ENCODE measurements at places on chromosomes 11 and 22.

DNA sequence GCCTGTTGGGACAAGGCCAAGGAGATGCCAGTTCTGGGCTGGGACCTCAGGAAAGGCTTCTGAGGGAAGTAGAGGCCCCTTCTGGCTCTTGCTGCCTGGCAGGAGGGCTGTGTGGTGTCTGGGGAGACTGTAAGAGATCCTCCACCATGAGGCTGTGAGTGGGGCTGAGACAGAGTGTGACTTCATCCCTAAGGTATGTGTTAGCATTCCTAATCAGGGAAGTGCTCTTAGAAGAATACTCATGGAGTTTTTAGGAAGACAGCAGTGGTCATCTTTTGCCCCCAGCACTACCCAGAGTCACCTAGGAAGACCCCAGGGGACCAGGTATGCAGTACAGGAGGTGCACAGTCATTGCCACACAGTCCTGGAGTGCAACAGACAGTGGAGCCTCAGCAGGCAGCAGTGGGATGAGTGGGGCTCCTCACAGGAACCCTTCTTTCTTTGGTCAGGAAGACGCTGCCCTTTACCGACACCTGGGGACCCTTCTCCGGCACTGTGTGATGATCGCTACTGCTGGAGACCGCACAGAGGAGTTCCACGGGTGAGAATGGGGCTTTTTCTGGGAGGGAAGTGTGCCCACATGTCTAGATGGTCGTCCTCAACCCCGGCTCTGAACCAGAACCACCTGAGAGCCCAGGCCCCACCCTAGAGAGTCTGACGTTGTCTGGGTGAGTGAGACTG, 2.8 kb downstream of the RIC8A start:
- no peak for DNase-seq

DNA sequence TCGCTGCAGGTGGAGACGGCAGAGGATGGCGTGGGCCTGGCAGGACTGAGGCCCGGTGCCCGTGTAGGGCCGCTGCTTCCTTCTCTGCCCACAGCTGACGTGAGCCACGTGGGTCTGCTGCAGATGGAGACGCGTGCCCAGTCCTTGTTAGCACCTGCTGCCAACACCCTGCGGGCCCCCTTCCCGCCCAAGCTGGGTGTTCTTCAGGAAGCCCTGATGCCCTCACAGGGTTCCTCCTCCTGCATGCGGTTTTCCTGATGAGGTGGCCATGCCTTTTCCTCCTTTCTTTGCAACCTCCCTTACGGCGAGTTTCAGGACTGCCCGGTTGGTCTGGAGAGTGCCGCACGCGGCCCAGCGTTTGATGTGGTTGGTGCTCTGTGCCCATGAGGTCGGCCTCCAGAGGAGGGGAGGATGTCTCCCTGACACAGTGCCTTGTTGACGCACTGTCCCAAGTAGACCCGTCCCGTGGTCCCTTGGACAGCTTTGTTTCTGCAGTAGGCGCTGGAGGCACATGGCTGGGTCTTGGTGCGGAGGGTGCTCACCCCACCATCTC, 44.7 kb downstream of the AP2A2 start:
- no peak for DNase-seq

- DNase-seq: no peak
These were observed 110.4 kb upstream of the TOP3B start for GRCh38 chr22:22092974-22093373.

GRCh38 chr22:39471381-39472141, 14.7 kb downstream of the MGAT3 start:
- DNase-seq: no peak

GRCh38 chr11:86489442-86489841, 114.8 kb downstream of the CCDC81 start:
- no peak for DNase-seq

DNA sequence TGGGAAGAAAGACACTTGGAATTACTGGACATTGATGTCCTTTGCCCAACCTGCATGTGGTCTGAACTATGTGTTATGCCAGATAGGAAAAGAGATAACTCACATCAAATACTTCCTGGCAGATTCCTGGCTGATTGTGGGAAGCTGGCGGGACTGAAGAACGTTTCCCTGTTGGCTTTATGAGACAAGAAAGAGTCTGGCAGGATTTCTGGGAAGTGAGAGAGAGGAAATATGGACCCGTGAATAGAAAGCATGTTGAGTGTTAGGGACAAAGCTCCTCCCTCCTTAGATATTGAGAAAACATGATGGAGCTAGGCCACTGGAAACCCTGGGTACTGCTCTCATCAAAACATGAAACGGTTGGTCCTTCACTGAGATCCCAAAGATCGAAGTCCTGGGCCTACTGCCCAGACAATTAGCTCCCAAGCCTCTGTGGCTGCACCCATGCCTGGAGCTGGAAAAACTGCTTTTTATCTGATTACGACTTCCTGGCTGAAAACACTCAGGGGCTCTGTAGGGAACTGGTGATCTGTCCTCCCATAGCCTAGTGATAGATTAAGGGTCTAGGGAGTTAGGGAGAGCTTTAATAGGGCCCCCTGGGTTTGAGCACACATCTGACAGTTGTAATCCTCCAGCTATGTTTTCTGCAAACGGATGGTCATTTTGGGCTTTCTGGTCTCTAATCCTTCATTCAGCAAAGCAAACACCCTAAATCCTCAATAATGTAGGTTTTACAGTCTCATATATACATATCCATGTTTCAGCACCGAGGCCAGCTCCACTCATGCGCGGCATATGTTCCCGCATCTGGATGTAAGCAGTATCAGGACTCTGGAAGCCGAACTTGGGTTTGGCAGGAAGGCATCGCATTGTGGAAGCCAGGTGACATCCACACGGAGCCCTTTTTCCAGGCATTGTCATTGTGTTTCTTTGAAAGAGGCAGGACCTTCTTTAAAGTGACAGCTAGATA, 6.1 kb upstream of the B3GAT1 start:
- DNase-seq: peak; percentile 10

DNA sequence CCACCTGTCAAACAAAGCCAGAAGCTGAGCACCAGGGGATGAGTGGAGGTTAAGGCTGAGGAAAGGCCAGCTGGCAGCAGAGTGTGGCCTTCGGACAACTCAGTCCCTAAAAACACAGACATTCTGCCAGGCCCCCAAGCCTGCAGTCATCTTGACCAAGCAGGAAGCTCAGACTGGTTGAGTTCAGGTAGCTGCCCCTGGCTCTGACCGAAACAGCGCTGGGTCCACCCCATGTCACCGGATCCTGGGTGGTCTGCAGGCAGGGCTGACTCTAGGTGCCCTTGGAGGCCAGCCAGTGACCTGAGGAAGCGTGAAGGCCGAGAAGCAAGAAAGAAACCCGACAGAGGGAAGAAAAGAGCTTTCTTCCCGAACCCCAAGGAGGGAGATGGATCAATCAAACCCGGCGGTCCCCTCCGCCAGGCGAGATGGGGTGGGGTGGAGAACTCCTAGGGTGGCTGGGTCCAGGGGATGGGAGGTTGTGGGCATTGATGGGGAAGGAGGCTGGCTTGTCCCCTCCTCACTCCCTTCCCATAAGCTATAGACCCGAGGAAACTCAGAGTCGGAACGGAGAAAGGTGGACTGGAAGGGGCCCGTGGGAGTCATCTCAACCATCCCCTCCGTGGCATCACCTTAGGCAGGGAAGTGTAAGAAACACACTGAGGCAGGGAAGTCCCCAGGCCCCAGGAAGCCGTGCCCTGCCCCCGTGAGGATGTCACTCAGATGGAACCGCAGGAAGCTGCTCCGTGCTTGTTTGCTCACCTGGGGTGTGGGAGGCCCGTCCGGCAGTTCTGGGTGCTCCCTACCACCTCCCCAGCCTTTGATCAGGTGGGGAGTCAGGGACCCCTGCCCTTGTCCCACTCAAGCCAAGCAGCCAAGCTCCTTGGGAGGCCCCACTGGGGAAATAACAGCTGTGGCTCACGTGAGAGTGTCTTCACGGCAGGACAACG, 11.7 kb downstream of the CXCR5 start:
- DNase-seq: no peak

DNA sequence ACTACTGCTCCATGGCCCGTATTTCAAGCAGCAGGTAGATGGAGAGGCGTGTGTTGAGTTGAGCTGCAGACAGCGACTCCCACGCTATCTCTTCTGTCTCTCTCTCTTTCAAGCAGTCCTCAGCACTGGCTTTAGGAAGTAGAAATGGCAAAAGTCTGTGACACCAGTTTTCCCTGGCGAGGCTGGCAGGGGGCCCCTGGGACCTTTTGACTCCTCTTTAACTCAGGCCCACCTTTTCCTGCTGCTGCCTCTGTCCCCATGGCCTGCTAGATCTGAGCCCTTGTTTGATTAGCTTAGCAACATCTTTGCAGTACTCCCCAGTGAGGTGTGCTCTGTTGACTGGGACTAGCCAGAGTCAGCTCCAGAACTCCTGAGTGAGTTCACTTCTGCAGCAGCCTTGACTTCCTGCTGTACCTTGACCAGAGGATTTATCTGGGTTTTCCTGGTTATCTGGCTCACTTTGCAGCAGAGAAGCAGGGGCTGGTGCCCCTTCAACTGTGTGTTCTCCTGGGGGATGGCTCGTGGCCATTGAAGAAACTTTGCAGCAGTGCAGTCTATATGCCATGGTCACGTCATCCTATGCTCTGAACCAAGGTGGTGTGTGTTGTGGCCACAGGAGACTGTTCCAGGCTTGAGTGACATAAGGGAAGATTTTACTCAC, 183.9 kb downstream of the DBX1 start:
- no peak for DNase-seq

- DNase-seq: no peak
These were observed 29.5 kb downstream of the KCNJ1 start for GRCh38 chr11:128837627-128838026.

DNA sequence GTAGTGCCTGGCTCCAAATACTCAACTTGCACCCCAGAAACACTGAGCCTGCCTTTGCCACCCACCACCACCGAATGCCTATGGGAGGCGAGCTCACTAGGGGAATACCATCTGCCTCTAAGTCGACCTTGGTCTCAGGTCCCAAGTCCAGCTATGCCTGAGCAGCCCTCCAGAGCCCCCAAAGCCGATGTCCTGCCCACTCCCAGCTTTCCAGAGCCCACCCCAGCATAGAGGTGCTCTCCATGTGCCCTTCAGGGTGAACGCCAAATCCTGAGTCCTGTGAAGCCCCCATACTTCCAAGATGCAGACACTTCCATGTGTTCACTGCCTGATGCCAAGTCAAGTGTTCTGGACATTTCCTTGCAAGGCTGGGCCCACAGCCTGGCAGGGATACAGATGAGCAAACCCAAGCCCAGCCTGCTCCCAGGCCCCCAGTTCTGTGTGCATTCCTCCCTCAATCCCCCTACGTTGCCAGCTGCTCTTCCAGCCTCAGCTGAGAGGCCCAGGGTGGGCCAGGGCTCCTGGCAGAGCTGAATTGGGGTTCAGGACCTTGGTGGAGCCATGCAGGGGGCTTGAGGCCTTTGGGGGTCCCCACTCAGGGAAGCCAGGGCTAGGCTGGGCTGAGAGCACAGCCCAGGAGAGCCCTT, 2.6 kb upstream of the KMT5B start:
- DNase-seq: no peak

DNA sequence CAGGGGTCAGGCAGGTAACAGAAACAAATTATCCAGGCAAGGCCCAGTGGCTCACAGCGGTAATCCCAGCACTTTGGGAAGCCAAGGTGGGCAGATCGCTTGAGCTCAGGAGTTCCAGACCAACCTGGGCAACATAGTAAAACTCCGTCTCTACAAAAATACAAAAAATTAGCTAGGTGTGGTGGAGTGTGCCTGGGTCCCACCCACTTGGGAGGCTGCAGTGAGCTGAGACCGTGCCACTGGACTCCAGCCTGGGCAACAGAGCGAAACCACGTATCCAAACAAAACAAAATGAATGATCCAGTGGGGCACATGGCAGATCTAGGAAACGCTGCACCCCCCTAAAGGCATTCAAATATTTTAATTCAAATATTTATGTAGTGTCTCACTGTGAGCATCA, 9.9 kb downstream of the NUMA1 start:
- DNase-seq: no peak

- DNase-seq: no peak
These were observed 53.2 kb downstream of the GRIK4 start for GRCh38 chr11:120564573-120565311.

DNA sequence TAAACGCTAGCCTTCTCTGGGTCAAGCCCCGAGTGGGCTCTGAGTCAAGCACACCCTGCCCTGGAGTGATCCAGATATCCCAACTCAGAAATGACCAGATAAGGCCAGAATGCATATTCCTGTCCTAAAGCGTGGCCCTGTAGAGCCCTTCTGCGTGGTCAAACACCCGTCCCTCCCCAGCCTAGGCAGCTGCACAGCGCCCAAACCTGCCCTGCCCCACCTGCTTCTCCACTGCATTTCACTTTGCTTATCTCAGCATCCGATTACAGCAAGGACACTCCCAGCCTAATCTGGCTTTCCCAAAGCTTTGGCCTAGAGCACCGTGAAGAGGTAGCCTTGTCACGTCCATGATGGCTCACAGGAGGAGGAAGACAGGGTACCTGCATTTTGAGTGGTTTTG, 11.9 kb upstream of the TMPRSS4 start:
- no peak for DNase-seq

DNA sequence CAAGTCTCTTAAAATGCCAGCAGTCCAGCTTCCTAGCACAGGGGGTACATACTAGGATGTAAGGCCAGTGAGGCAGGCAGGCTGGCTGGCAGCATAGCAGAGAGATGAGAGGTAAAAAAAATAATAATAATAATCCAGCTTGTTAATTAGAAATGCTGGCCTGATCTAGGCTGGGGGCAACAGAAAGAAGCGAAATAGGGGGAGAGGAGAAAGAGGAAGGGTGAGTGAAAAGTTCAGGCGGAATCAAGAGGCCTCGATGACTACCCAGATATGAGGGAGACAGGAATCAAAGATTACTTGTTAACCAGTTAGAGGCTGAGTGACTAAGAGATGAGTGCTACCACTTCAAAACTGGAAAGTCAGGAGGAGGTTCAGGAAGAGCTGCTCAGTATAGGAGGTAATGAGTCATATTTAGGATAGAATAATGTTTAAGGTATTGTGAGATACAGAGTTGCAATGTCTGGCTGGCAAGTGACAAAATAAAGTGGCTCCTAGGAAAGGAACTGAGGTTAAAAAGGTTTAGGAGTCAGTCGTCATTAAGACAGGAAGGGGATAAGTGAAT, 2.8 kb downstream of the ALKBH8 start:
- peak; percentile 31 for DNase-seq

DNA sequence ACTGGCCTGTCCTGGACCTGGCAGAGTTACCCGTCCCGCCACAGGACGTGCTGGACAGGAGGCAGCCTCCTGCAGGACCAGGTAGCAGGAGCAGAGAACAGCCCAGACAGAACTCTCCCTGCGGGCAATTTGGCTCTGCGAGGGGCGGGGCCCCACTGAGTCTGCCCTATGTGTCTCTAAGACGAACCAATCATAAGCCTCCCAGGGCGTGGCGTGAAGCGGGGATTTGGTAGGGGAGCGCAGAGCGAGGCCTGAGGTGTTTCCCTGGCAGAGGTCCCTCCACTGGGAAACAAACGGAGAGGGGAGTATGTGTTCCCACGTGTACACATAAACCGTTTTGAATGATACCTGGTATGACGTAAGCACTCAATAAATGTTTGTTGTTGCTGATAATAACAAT, 7.4 kb downstream of the CD82 start:
- no peak for DNase-seq

GRCh38 chr22:41092847-41093411, 537 bp downstream of the EP300 start:
- peak; percentile 22 for DNase-seq

- peak; percentile 58 for DNase-seq
These were observed 55.5 kb downstream of the ABTB2 start for GRCh38 chr11:34302046-34302921.
